ENCODE measurements at places on chromosomes 6 and 20.

DNA sequence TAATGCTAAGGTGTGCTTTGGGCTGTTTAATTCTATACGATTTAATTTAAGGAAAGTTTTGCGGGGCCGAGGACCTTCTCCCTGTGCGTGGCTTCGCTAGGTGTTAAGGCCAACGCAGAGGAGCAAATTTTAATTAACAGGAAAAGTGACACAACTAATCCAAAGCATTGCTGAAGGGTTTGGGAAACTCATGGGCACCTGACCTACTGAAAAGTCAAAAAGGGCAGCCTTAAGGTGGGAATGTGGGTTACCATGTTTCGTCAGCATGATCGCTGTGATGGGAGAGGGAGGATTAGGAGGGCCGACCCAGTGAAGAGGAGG is 415 bp upstream of the CUL9 start:
- DNase-seq, result no peak

GRCh38 chr6:125154761-125155135 is 1.2 kb downstream of the TPD52L1 start:
- peak; percentile 87 for DNase-seq

GRCh38 chr6:34383656-34384320 is 8.7 kb downstream of the NUDT3 start:
- DNase-seq, result peak; percentile 46

- DNase-seq, result no peak
Observed at GRCh38 chr6:26657256-26657655, 2.3 kb downstream of the ZNF322 start.

- DNase-seq, result peak; percentile 53
Observed at GRCh38 chr20:36399147-36399968, 93.2 kb downstream of the DLGAP4 start.

- DNase-seq, result peak; percentile 10
Observed at GRCh38 chr6:170125456-170126300, 165.2 kb downstream of the DLL1 start.
